Left cardiac atrium (tissue), 4 donors: ENCODE measurements at places on chromosomes 13 and 19. TPM values are rescaled to one million over a fixed set of nuclear protein-coding genes. Genes with fewer than 3 reads are reported as not detected.
A peak's percentile ranks its signal among the peaks of the same experiment; 100 is the strongest.

DNA sequence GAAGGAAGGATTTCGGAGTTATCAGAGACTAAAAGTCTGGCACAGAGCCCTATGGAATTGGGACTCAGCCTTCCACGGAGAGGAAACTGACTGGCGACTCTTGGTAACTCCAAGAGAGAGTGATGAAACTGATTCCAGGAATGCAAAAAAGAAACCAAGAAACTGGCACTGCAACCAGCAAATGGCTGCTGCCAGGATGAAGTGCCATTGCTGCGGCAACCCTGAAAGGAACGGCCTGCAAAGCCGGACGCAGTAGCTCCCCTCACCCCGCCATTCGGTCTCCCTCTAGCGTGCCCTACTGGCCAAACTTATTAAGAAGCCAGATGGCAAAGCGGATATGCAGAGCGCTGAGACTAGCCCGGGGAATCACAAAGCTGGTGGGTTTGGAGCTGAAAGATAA lies 236.0 kb downstream of the PCDH9 start:
- peak; percentile 67 for DNase-seq

GRCh38 chr19:55753401-55753800 lies 5.5 kb upstream of the RFPL4A start:
- no peak for DNase-seq

DNA sequence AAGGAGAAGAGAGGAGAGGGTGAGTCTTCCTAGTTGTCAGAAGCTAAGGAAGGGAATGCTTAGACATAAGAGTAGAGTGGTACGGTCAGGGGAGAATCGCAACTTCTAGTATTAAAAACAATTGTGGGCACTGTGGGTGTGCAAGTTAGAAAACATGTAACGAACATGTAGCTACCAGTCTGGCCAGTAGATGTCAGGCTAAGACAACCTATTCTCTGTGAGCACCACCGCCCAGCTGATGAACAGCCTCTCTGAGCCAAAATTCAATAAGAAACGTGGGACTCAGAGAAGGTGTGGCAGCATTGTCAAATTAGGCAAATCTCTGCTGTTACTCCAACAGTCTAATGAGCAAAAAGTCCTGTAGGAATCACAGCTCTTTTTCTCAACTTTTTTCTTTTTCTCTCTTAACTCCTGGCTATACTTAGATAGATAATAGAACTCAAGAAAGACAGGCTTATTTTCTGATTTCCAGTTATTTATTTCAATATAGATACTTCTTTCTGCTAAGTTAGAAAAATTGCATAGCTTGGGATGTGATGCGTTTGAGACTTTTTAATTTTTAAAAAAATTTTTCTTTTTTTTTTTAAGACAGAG lies 186.2 kb downstream of the USP12 start:
- peak; percentile 61 for DNase-seq

The NOVA2 gene
- total RNA-seq, result 5.8 TPM

The PSG1 gene
- not detected for total RNA-seq

The ATXN8OS gene
- not detected for total RNA-seq

GRCh38 chr13:43005460-43006236 lies 13.6 kb upstream of the EPSTI1 start:
- no peak for DNase-seq

DNA sequence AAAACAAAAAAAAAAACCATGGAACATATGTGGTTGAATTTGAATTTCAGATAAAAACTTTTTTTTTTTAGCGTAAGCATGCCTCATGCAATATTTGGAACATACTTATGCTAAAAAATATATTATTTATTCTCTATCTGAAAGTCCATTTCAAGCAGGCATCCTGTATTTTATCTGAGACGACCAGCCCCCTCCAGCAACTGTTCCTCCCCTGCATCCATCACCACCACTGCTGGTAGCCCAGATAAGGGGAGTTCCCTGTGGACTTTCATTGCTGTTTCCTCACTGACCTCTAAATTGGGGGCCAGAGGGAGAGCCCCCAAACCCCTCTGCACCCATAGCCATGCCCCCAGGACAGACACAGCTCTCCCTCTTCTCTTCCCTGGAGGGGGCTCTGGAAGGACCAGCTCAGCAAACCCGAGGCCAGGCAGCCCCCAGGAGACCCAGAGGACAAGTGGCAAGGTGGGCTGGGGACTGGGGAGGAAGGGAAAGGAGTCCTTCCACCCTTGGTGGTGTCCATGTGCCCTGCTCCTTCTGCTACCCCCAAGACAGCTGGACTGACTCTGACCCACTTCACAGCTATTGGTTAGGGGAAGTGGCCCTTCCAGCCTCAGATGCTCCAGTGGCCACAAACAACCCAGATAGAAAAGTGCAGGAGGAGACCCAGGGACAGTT lies 6.6 kb upstream of the SIGLEC12 start:
- DNase-seq, result no peak

GRCh38 chr13:46761174-46761573 lies 35.8 kb downstream of the ESD start:
- DNase-seq, result no peak

GRCh38 chr13:48160606-48161278 lies 65.8 kb upstream of the MED4 start:
- DNase-seq, result peak; percentile 38

GRCh38 chr19:10271543-10272086 lies 695 bp downstream of the ICAM1 start:
- no peak for DNase-seq

The ZNF493 gene
- 11.8 TPM for total RNA-seq

DNA sequence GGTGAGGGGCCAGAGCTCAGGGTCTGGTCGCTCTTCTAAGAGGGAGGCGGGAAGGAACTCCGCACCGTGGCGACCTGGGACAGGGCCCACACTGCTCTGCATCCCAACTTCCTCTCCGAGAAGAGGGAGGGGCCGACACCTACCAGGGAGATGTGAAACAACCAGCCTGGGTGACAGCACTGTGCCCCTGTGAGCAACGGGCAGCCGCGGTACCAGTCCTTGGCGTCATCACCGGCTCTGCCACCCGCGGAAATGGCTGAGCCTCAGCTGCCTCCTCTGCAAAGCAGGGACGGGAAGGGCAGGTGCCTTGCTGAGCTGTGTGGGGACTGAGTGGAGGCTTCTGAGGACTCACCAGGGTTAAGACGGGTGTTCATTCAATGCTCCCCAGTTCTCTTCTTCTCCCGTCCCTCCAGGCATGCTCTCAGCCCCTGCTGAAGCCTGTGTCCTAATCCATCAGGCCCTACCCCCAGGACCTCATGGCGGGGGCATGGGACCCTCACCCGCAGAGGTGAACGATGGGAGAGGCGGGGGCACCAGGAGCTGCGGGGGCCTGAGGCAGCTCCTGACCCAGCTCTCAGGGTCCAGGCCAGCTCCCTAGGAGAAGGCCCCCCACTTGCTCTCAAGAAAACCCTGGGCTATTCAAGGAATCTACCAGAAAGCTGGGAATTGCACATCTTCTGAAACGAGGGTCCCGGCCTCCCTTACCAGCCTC lies 9.3 kb downstream of the ZNF787 start:
- DNase-seq, result peak; percentile 73

GRCh38 chr13:109454167-109454917 lies 332.0 kb downstream of the IRS2 start:
- DNase-seq, result no peak

DNA sequence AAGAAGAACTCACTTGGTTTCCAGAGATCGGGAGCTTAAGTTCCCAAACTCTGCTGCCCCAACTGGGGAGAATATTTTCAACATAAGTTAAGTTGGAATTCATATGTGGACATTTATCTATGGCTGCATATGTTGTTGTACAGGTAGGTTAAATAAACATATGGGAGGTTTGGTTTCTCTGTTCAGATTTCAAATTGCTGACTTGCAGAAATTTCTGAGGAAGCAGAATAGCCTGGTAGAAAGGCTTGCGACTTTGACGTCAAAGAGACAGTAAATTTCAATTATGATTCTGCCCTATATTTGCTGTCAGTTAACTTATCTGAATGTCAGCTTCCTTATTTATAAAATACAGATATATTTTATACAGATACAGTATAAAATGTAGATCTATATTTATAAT lies 40.0 kb upstream of the TPP2 start:
- no peak for DNase-seq
